ENCODE measurements at places on chromosomes 13 and 19. TPM values are rescaled to one million over a fixed set of nuclear protein-coding genes. Genes with fewer than 3 reads are reported as not detected.

MIA gene
- polyA plus RNA-seq = 3.8 TPM

IFNL1 gene
- polyA plus RNA-seq = not detected

ZBTB32 gene
- 0.94 TPM for polyA plus RNA-seq

ARRDC2 gene
- polyA plus RNA-seq = 10.2 TPM

PPM1N gene
- 0.18 TPM for polyA plus RNA-seq

LIPE gene
- polyA plus RNA-seq = 10.2 TPM

NLRP12 gene
- polyA plus RNA-seq = 0.28 TPM

KLK6 gene
- 0.21 TPM for polyA plus RNA-seq

PDX1 gene
- polyA plus RNA-seq = not detected

- no peak for DNase-seq
Observed at GRCh38 chr13:51257187-51257586, 35.0 kb downstream of the FAM124A start.

GRCh38 chr13:51006067-51006845 is 96.7 kb downstream of the RNASEH2B start:
- DNase-seq = no peak

DNA sequence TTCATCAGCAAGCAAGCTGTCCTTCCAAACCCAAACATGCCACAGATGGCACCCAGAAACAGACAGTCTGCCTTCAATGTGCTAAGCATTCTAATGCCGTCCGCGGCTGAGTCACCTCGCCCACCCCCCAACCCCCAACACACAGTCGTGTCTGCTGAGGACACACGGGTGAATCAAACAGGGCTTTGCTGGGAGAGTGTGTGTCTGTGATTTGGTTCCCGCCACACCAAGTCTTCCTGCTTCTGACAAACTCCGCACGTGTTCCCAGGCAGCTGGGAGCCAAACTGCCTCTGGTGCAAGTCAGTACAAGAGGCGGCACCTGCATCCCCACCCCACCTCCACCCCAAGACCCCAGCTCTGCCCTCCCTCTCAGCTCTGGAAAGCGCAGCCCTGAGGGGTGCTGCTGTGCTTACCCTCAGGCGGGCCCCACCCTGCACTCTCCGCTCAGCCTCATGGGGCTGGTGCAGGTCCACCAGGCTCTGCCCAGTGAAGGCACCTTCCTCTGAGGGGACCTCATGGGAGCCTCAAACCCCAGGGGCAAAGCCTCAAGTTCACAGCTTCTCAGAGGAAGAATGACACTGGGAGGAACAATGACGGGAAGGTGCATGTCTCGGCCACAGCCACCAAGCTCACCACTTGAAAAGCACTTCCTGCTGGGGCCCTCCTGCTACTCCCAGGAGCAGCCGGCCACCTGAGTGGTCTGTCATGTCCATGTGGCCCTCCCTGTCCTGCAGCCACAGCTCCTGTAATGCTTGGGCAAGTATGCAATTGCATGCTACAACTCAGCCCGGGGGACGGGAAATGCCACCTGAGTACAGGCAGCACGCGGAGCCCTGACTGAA is 15.0 kb upstream of the SLC35E1 start:
- no peak for DNase-seq

DNA sequence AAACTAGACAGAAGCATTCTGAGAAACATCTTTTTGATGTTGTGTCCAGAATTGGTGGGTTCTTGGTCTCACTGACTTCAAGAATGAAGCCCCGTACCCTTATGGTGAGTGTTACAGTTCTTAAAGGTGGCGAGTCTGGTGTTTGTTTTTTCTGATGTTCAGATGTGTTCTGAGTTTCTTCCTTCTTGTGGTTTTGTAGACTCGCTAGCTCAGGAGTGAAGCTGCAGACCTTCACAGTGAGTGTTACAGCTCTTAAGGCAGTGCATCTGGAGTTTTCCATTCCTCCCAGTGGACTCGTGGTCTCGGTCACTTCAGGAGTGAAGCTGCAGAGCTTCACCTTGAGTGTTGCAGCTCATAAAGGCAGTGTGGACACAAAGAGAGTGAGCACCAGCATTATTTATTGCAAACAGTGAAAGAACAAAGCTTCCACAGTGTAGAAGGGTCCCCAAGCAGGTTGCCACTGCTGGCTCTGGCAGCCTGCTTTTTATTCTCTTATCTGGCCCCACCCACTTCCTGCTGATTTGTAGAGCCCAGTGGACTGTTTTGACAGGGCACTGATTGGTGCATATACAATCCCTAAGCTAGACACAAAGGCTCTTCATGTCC is 1820.8 kb downstream of the UQCRFS1 start:
- DNase-seq = peak; percentile 20

GRCh38 chr19:33649627-33650305 is 28.0 kb downstream of the CHST8 start:
- no peak for DNase-seq

- no peak for DNase-seq
Observed at GRCh38 chr13:114208134-114208533, 26.6 kb upstream of the CDC16 start.

- peak; percentile 40 for DNase-seq
Observed at GRCh38 chr19:10086591-10087192, 575 bp downstream of the SHFL start.

GRCh38 chr13:55550624-55551023 is 1590.1 kb upstream of the PRR20A start:
- no peak for DNase-seq

DNA sequence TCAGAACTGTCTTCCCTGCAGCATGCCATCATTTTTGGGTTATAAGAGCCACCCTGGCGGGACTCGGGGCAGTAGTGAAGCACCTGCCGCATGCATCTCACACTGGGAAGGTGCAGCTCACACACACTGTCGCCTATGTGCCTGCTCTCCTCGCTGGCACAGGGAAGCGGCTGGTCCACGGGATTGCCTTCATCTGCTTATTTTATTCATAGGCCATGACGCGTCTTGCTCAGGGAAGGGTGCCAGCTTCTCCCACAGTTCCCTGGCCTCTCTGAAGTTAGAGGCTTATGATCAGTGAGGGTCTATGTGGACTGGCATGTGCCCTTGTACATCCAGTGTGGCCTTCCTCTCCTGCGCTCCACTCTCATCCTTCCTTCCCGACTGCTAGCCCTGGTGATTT is 150.0 kb downstream of the KLF12 start:
- no peak for DNase-seq

DNA sequence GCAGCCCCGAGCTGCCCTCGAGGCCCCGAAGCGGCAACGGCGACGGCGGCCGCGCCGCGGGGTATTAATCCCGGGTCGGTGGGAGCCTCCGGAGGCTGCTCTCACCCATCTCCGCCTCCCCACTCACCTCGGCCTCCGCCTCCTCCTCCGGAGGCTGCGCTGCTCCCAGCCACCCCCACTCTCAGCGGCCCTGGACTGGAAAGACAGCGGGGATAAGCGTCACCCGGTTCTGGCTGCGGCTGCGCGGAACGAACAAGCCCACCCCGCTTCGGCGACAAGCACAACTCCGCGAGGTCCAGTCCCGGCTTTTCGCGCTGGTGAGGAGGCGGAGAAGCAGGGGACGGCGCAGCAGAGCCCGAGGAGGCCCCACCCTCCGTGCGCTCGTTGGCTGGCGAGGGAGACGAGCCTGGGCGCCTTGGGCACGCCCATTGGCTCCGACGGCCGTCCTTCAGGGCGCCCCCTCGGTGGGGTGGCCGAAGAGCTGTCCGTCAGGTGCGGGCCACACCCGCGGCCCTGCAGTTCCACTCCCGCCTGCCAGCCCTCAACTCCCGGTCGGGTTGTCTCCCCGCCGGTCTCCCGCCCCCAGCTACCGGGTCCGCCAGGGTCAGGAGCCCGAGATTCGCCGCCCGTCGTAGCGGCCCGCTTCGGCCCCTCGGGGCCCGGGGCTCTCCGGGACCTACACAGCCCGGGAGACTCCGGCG is at the start of gene ZMYM5:
Gene ZMYM5, minus strand, starts transcription at position 327 of the 701 bp plus-strand sequence. CDS start 11,469 bp downstream, outside the sequence.
- DNase-seq = peak; percentile 99

GRCh38 chr13:30396434-30397075 is 25.7 kb upstream of the UBE2L5 start:
- DNase-seq = no peak

GRCh38 chr13:31184451-31184850 is 15.3 kb upstream of the B3GLCT start:
- no peak for DNase-seq

DNA sequence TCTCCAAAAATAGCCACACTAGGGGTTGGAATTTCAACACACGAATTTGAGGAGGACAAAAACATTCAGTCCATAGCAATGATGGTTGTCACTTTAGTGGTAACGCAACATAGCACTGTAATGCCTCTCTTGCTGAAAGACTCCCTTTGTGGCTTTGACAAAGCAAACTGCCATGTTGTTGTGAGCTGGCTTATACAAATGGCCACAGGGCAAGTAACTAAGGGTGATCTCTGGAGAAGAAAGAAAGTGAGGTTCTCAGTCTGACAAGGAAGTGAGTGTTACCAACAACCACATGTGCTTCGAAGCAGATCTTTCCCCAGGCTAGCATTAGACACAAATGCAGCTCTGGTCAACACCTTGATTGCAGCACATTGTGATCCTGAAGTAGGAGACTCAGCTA is 79.1 kb upstream of the PCDH17 start:
- no peak for DNase-seq

GRCh38 chr19:48325265-48325910 is at the start of gene EMP3:
Gene EMP3 (plus strand): TSS chr19:48325552. CDS start chr19:48326845, 1,293 bp downstream.
- DNase-seq = peak; percentile 91

DNA sequence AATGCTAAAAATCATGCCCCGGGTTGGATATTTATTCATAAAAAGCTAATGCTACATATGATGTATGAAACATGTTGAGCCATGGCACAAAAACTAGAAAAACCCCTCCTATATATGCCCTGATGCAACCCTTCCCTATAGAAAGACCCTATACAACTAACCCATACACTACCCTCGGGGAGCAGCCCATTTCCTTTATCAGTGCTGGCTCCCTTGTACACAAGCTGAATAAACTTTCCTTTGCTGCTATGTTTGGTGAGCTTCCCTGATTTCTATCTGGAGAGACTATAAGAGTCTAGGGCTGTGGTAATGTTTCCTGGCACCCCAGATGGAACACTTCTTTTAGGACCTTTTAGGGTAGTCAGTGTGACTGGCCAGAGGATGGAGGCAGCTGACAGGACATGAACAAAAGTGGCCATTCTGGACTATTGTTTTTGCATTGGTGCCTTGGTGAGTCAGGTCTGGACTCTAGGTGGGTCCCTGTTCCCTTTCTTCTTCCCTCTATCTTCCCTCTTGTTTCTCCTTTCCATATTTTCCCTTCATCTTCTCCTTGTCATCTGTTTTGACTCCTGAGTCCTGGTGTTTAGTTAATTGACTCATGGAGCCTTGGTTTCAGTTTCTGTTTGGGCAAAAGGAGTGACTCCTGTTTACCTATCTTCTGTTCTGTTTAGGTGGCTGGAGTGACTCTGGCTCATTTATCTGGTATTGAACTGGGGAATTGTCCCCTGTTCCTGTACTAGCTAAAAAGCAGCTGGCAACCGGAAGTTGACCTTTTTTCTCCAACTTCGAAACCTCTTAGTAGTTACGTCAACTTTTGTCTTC is 1321.8 kb upstream of the PCDH9 start:
- DNase-seq = no peak

- peak; percentile 6 for DNase-seq
Observed at GRCh38 chr19:49997709-49998108, 27.5 kb downstream of the VRK3 start.

DNA sequence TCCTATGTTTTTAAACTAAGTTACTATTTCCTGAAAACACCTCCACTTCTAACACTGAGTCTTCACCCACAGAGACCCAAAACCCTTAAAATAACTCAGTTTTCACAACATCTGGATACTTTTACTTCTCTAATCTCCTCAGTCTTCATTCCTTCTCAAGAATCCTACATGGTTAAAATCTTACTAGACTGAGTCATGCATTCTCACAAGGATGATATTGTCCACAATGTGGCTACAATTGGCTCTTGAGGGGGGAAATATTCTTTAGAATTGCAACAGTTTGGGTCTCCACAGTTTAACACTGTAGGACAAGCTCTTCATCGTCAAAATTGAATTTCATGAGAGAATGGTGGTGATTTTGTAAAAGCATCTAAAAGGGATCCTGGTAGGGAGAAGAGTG is 397.1 kb downstream of the SLITRK5 start:
- DNase-seq = no peak

GRCh38 chr19:3923912-3924311 is 9.0 kb upstream of the NMRK2 start:
- DNase-seq = no peak

DNA sequence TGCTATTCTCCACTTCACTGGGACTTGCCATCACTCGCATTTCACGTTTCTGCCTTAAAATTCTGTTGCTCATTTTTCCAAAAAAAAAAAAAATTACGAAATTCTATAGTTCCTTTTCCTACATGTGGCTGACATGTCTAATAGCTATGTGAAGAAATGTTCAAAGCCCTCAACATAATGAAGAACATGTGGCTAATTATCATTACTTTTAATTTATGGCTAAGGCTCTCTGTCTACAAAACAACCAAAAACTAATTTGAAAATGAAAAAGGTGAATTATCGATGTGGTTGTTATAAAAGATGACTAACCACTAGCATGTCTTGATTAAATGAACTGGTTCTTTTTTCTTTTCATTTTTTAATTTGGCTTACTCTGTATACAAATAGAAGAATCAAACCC is 940.0 kb downstream of the EFNB2 start:
- DNase-seq = no peak

- DNase-seq = no peak
Observed at GRCh38 chr19:58497634-58498170, 14.1 kb downstream of the SLC27A5 start.

GRCh38 chr13:33739254-33739653 is 78.7 kb upstream of the RFC3 start:
- no peak for DNase-seq

- no peak for DNase-seq
Observed at GRCh38 chr13:73702419-73703071, 431.7 kb downstream of the KLF12 start.

DNA sequence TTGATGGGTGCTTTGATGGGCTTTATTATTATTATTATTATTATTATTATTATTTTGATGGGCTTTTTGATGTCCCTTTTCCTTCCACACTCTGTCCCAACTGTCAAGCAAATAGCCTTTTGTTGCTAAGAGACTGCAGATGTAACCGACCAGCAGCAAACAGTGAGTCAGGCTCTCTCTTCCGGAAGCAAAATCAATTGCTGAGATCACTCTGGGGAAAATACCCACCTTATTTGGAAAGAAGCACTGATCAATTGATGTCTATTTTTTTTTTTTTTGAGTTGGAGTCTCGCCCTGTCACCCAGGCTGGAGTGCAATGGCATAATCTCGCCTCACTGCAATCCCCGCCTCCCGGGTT is 2.9 kb downstream of the LDLR start:
- peak; percentile 48 for DNase-seq

GRCh38 chr13:33679658-33680012 is 138.3 kb upstream of the RFC3 start:
- DNase-seq = no peak

- peak; percentile 97 for DNase-seq
Observed at GRCh38 chr19:46704379-46705076, 12.4 kb downstream of the PRKD2 start.

- no peak for DNase-seq
Observed at GRCh38 chr13:103694471-103694870, 628.3 kb upstream of the SLC10A2 start.

- no peak for DNase-seq
Observed at GRCh38 chr19:1128106-1128505, 24.3 kb downstream of the GPX4 start.
